ENCODE measurements at places on chromosomes 5 and 9.
A peak's percentile ranks its signal among the peaks of the same experiment; 100 is the strongest.

GRCh38 chr9:136995772-136996311, 526 bp downstream of the CLIC3 start:
- DNase-seq: no peak

DNA sequence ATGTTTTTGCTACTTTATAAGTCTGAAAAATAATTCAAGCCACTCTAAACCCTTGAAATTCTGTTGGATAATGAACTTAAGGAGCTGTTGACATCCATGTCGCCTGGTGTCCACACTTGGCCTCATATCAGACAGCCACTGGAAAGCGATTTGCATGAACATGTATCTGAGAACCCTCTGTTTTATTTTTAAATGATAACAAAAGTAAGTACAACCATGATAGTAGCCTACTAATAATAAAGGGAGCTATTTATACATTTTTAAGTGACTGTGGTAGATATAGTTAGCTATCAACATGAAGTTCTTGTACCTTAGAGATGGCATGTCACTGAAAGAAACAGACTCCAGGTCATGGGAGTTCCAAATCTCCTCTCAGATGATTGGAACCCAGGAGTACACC, 53.3 kb downstream of the PLCXD3 start:
- DNase-seq: no peak

- DNase-seq: no peak
These were observed 47.2 kb downstream of the MAST4 start for GRCh38 chr5:66643387-66643786.

- DNase-seq: no peak
These were observed 29.6 kb downstream of the PSMB7 start for GRCh38 chr9:124385623-124386022.

GRCh38 chr5:79547982-79548381, 34.0 kb upstream of the HOMER1 start:
- no peak for DNase-seq

DNA sequence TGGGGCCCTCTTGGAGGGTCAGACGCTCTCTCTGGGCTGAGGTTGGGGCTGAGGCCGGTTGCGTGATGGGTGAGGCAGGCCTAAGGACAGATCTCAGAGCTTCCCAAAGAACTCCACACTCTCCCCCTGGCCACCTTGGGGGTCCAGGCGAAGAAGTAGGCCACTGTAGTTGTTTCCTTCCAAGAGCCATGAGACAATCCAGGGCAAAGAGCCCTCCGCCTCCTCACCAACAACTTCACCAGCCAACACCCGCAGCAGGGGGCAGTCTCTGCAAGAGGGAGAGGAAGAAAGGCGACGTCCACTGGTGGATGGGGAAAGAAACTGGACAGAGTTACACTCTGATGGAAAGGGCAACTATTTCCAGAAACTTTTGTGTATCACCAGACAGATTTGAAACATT, 10.7 kb downstream of the SLC35A4 start:
- DNase-seq: no peak

DNA sequence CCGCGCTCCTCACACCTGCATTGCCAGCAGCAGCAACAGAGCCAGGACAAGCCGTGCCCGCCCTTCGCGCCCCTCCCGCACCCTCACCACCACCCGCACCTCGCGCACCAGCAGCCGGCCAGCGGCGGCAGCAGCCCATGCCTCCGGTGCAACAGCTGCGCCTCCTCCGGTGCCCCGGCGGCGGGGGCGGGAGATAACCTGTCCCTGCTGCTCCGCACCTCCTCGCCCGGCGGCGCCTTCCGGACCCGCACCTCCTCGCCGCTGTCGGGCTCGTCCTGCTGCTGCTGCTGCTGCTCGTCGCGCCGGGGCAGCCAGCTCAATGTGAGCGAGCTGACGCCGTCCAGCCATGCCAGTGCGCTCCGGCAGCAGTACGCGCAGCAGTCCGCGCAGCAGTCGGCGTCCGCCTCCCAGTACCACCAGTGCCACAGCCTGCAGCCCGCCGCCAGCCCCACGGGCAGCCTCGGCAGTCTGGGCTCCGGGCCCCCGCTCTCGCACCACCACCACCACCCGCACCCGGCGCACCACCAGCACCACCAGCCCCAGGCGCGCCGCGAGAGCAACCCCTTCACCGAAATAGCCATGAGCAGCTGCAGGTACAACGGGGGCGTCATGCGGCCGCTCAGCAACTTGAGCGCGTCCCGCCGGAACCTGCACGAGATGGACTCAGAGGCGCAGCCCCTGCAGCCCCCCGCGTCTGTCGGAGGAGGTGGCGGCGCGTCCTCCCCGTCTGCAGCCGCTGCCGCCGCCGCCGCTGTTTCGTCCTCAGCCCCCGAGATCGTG, 517 bp downstream of the KCNN2 start:
- no peak for DNase-seq

- no peak for DNase-seq
These were observed 271.1 kb upstream of the KLF4 start for GRCh38 chr9:107760469-107761242.

DNA sequence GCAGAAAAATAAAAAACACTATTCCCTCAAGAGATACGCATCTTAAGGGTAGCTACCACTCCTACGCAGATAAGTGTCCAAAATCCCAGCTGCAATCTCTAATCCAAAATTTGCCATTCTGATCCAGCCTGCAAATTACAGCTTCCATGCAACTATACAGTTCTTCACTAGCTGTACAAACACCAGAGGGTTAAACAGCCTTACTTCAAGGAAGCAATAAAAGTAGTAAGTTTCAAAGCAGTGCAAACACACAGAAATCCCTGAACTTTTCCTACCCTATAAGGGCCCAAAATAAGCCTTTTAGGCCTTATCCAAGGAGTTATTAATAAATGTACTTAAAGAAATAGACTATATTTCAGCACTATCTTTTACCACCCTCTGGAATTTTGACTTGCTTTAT, 39.5 kb downstream of the PWWP2A start:
- no peak for DNase-seq

DNA sequence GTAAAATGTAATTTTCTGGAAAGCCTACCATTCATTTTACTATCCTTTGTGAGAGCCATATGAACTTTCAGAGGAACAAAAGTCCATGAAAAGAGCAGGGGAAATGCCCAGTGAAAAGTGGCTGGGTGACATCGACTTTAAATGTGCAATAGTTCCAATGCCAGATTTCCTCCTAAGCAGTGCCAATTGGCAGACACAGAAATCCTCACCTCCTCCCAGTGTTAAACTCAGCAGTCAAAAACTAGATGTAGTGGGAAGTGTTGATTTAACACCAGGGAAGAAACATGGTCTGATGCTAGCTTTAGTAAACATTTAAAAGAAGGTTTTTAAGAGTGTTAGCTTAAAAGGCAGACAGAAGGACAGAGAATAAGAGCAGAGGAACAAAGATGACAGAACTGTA, 2055.2 kb downstream of the MAT2B start:
- DNase-seq: no peak

DNA sequence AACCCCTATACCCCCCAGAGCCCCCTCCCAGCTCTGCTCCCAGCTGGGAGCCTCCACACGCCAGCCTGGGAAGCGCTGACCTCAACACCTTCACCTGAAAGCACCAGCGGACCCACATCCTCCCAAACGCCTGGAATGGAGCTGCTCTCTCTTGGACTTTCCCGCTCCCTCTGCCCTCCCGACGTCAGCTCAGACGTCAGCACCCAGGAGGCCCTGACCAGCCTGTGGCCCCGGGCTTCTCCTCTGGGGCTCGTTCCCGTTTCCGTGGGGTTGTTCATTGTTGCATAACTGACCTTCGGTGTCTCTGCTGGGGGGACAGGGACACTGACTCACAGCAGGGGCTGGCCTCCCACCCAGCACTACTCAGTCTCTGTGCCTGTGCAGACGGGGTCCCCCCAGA, 35.0 kb upstream of the SLC6A3 start:
- no peak for DNase-seq

DNA sequence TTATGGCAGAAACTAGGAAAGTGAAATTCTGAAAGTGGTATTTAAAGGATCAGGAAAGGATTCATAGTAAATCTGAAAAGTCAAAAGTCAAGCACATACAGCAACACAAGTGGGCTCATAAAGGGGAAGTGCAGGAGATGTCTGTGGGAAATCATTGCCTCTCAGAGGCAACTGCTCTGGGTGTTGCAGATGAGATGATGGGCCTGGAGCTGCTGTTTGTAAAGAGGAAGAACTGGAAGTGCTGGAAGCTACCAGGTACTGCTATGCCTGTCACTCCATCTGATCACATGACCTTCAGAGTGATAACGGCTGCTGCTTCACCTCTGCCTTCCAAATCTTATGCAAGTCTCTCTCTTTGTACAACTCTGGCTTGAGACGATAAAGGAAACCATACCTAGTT, 55.9 kb downstream of the ADRB2 start:
- no peak for DNase-seq

GRCh38 chr9:80701061-80701460, 988.3 kb downstream of the TLE1 start:
- no peak for DNase-seq

- no peak for DNase-seq
These were observed 14.3 kb downstream of the RASGEF1C start for GRCh38 chr5:180194410-180195345.

- DNase-seq: no peak
These were observed 14.6 kb upstream of the C1QTNF3 start for GRCh38 chr5:34057569-34057968.

GRCh38 chr5:177491429-177491945, 5.9 kb downstream of the PDLIM7 start:
- peak; percentile 22 for DNase-seq
